RPMI8226 (cell line): ENCODE measurements at places on chromosomes 6 and 20.

- DNase-seq, result no peak
Measured at GRCh38 chr6:112833581-112834131, 486.5 kb downstream of the RFPL4B start.

- DNase-seq, result no peak
Measured at GRCh38 chr6:3759646-3760232, 8.2 kb upstream of the PXDC1 start.

DNA sequence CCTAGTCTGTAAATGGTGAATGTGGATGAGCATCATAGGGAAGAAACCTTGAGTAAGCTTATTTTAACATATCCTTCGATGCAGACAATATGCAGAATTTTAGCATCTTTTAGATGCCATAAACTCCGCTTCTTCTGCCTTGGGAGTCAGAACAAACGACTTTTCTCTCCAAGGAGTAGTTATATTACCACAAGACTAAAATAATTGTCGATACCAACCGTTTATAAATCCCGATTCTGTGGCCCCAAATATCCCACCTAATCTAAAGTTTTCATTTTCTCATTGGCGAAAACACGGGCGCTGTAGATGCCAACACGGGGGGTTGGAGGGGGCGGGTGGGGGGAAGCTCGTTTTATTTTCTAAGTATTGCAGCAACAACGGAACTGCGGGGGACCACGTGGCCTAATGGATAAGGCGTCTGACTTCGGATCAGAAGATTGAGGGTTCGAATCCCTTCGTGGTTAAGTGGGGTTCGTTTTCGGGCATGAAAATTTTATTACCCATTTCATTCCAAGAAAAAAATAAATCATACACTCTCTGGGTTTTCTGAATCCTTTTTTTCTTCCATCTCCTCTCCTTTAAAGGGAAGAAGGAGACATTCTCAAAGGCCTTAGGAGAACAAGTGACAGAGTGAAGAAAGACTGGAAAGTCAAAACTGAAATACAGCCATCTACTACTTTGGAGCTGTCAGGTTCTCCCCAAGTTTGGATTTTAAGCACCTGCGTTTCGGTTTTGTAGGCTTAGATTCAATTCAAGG lies 65.5 kb upstream of the BTN3A2 start:
- no peak for DNase-seq

DNA sequence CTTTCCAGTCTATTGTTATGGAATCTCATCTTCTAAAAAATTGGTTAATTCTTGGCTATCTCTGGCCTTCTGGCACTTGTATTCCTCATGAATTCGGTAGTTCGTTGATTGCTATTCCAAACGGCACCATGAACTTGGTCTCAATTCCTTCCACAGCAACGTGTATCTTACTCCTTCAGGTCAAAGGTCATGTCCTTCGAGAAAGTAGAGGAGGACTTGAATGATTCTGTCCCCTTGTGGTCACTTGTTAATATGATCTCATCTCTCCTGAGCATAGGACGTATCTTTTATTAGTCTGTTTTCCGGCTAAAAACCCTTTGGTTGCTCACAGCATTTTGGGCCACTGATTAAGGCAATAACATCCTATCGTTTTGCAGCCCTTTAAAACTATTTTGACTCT lies 9.4 kb downstream of the TLDC2 start:
- DNase-seq, result no peak

DNA sequence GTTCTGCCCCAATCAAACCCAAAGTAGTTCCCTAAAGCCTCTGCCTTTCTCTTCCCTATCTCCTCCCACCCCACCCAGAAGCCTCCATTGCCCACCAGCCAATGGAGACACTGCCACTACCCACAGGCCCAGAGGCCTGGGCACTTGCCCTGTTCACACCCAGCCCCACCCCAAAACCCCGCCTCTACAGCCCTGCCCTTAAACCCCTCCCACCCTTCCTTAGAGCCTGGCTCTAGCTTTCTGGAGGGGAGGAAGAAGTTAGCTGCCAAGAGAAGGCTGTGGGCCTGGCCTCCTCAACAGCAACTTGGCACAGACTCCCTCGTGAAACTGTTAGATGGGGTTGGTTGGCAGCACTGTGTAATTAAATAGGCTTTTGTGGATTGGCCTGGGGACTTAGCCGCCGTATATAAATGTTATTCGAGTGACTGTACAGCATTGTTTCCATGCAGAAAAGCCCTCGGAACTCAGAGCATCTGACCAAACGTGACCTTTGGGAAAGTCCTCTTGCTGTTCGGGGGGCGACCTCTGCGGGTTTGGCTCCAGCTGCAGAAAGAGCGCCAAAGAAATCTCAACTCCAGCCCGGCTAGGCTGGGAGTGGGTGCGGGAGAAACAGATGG lies 31.4 kb downstream of the COL11A2 start:
- peak; percentile 78 for DNase-seq

- no peak for DNase-seq
Measured at GRCh38 chr6:110635096-110635495, 158.7 kb upstream of the SLC22A16 start.

GRCh38 chr6:89411145-89412070 lies 665 bp downstream of the RRAGD start:
- peak; percentile 35 for DNase-seq

GRCh38 chr6:134178161-134179044 lies 126.0 kb upstream of the SLC2A12 start:
- peak; percentile 50 for DNase-seq

DNA sequence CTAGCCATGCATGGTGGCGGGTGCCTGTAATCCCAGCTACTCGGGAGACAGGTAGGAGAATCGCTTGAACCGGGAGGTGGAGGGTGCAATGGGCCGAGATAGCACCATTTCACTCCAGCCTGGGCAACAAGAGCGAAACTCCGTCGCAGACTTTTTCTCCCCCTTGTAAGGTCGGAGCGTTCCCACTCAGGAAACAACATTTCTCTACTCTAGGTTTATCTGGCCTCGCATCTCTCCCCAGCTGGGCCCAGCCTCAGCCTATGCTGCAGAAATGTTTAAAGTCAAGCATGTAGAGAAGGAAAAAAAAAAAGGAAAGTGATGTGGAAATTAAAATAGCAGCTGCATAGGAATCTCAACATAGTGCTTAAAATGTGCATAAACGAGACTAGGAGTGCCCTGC lies 172.3 kb downstream of the TRIM27 start:
- DNase-seq, result no peak

GRCh38 chr20:57153238-57153905 lies 113.1 kb downstream of the BMP7 start:
- no peak for DNase-seq

DNA sequence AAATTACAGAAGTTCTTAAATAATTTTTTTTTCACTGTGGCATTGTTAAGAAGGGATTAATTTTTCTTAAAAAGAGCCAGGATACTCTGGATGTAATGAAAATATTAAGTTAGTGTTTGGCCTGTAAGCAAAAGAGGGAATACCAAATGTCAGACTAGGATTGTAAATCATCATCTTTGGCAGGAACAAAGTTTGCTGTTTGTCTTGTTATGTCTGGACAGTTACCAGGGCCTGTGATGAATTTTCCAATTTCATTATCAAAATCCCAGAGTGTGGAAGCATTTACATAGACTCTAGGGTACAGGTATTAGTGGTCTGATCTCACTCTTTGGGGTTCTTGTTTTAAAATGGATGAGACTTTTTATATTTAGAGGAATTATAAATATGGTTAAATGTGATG lies 26.1 kb downstream of the CEP57L1 start:
- DNase-seq, result no peak

DNA sequence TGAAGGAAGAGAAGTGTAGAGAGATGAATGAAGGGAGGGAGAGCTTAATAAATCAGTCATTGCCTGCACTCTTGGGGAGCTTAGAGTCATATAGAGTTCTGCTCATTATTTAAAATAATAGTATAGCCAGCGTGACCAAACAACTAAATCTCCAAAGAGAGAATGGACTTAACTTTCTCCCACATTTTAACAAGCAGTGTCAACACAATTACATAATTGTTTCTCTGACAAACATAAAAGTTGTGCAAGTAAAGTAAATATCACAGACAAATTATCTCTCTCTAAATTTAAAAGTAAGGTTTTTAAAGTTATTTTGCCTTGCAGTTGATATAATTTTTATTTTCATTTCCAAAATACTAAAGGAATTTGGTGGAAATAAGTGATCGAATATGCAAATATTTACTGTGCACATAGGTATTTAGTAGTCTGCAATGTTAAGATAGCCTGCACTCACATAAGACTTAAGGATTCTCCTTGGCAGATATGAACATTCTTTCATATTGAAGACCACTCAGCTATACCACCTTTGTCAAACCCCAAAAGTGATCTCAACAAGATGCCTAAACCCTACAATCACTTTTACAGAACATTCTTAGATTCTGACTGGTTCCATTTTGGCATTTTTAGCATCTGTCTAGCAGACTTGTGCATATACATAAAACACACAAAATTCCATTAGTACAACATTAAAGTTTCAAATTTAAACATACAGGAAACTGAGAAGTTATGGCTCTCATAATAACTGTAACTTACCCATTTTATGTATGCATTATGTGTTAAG lies 67.7 kb downstream of the KIF6 start:
- no peak for DNase-seq

- DNase-seq, result no peak
Measured at GRCh38 chr6:106253172-106253571, 72.4 kb downstream of the ATG5 start.

- peak; percentile 35 for DNase-seq
Measured at GRCh38 chr20:12153628-12154027, 235.9 kb downstream of the BTBD3 start.

DNA sequence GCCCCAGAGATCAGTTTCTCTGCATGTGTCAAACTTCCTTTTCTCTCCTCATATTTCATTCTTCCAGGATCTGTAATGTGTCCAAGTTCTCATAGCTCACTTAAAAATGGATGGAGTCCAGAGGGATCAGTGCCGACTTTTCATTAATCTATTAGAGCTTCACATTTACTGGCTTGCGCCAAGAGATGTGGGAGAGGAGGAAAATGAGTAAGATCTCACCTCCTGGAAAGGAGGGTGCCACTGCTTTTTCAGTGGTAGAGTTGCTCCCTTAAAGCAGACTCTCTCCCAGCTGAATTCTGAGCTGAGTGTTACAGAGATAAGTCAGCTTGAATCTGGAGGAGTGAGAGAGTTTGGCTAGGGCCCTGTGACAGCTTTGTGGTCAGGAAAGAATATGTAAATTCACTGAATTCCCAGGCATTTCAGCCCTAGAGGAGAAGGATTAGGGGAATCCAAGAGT lies 175.9 kb downstream of the SOX4 start:
- DNase-seq, result no peak

DNA sequence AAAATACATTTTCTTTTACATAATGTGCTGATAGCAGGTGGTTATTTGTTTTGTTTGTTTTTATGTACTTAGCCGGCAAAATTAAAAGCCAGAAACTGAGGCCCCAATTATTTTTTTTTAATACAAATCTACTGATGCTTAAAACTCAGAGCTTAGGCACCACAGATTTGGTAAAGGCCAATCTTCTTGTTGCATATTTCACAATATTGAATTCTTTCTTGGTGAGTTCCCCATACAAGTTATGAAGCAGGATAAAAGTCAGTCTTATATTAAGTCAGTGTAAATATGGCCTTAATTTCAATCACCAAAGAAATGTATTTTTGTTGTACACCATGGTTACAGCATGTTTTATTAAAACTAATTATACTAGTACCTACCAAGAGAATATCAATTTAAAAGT lies 16.3 kb upstream of the ZDHHC14 start:
- no peak for DNase-seq

GRCh38 chr6:43738877-43739641 lies 31.0 kb upstream of the VEGFA start:
- no peak for DNase-seq

GRCh38 chr20:38253571-38253970 lies 7.0 kb downstream of the KIAA1755 start:
- no peak for DNase-seq

DNA sequence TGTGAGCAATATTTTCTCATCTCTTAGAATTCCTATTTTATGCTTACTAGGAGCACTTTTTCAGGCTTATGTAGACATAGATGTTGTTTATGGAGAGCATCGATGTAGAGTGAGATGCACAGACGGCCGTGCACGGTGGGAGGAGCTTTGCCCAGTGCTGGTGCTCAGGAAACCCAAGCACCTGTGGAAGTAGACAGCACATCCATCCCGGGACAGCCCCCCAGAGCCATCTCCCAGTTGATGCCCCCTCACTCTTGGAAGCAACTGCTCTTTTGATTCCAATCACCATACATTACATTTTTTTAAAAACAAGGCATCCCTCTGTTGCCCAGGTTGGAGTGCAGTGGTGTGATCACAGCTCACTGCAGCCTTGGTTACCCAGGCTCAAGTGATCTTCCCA lies 143.7 kb downstream of the SMOC2 start:
- DNase-seq, result no peak

GRCh38 chr6:36590237-36590636 lies 3.9 kb upstream of the SRSF3 start:
- no peak for DNase-seq

GRCh38 chr6:135129136-135129856 lies 51.8 kb upstream of the MYB start:
- DNase-seq, result no peak

GRCh38 chr20:46735436-46735835 lies 26.0 kb downstream of the SLC2A10 start:
- DNase-seq, result no peak

DNA sequence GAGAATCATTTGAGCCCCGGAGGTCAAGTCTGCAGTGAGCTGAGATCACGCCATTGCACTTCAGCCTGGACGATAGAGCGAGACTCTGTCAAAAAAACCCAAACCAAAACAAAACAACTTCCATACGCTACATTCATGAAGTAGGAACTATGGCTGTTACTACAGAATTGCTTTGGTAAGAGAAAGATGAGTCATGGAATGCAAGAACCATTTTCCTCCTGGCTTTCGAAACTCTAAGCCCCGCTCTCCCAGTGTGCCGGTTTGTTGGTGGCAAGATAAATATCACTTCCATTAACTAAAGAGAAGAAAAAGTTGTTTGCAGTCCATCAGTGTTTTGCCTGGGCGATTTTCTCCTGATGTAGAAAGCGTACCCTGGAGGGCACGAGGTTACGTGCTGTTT lies 61.3 kb downstream of the ZDHHC14 start:
- no peak for DNase-seq

- DNase-seq, result no peak
Measured at GRCh38 chr6:25965058-25965457, 2.5 kb downstream of the TRIM38 start.

DNA sequence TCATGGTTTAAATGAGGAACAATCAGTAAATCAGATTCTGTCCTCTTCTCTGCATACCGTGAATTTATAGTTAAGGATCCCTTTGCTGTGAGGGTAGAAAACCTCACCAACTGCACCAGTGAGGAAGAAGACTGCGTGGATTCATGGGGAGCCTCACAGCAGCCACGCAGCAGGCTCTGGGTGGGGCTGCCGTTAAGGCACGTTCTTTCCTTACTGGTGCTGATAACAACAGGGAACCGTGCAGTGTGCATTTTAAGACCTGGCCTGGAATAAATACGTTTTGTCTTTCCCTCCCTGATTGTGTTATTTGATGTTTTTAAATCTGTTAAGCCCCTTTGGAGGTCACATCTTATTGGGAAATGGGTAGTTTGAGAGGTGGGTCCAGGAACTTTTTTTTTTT lies 17.6 kb upstream of the MYLK2 start:
- no peak for DNase-seq

- peak; percentile 74 for DNase-seq
Measured at GRCh38 chr20:57680934-57681914, 28.6 kb downstream of the PMEPA1 start.

GRCh38 chr6:7121700-7122241 lies 14.0 kb downstream of the RREB1 start:
- no peak for DNase-seq

GRCh38 chr6:44042989-44043478 lies 84.2 kb downstream of the MRPL14 start:
- DNase-seq, result no peak

- no peak for DNase-seq
Measured at GRCh38 chr6:43966374-43966658, 160.9 kb downstream of the MRPL14 start.

- DNase-seq, result no peak
Measured at GRCh38 chr20:1813674-1814635, 81.3 kb upstream of the SIRPA start.
